ENCODE measurements at places on chromosomes 6 and 20. TPM values are rescaled to one million over a fixed set of nuclear protein-coding genes. Genes with fewer than 3 reads are reported as not detected.

GRCh38 chr20:51493346-51493791, 49.1 kb downstream of the NFATC2 start:
- DNase-seq: no peak

GRCh38 chr6:44920952-44921491, 407.1 kb upstream of the RUNX2 start:
- no peak for DNase-seq

- no peak for DNase-seq
These were observed 290.2 kb downstream of the BTBD3 start for GRCh38 chr20:12207875-12208274.

DNA sequence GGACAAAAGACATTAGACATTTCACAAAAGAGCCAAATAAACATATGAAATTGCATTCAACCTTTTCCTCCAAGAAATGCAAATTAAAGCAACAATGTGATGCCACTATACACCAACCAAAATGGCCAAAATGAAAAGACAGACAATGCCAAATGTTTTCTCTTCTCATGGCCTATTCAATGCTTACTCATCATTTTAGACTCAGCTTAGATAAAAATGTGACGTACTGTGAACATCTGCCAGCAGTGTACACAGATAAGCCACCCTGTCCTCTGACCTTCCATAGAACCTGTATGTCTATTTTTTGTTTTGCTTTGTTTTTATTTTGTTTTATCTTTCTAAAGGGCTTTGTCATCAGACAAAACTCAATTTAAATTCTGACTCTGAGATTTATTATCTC, 385.2 kb downstream of the FRK start:
- DNase-seq: no peak

GRCh38 chr20:13426870-13427269, 205.8 kb downstream of the ISM1 start:
- DNase-seq: no peak

GRCh38 chr6:69019832-69020231, 384.8 kb downstream of the ADGRB3 start:
- no peak for DNase-seq

DNA sequence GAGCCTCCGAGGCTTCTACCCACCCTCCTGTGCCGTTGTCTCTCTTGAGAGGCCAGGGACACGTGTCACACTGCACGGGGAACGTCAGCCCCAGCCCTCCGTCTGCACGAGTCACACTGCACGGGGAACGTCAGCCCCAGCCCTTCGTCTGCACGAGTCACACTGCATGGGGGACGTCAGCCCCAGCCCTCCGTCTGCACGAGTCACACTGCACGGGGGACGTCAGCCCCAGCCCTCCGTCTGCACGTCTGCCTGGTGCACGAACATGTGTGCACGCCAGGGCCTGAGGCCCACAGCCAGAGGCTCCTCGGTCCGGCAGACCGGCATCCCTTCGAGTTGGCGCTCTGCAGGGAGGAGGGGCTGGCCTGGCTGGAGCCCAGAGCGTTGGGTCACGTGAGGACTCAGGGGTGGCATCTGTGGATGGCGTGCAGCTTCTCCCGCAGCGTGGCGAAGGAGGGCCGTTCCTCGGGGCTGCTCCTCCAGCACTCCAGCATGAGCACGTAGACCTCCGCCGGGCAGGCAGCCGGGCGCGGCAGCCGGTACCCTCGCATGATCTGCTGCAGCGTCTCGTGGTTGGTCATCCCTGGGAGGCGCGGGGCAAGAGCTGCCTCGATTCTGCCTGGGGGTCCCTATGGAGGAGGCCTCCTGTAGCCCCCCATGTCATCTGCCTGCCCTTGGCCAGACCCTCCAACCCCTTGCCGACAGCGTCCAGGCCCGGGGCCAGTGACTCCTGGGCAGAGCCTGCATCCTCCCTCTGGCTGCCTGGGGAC, 3.4 kb upstream of the PTK6 start:
- DNase-seq: peak; percentile 55

- DNase-seq: no peak
These were observed 30.7 kb downstream of the CDH22 start for GRCh38 chr20:46277602-46278001.

- DNase-seq: no peak
These were observed 149.1 kb downstream of the ZNF217 start for GRCh38 chr20:53444401-53445149.

DNA sequence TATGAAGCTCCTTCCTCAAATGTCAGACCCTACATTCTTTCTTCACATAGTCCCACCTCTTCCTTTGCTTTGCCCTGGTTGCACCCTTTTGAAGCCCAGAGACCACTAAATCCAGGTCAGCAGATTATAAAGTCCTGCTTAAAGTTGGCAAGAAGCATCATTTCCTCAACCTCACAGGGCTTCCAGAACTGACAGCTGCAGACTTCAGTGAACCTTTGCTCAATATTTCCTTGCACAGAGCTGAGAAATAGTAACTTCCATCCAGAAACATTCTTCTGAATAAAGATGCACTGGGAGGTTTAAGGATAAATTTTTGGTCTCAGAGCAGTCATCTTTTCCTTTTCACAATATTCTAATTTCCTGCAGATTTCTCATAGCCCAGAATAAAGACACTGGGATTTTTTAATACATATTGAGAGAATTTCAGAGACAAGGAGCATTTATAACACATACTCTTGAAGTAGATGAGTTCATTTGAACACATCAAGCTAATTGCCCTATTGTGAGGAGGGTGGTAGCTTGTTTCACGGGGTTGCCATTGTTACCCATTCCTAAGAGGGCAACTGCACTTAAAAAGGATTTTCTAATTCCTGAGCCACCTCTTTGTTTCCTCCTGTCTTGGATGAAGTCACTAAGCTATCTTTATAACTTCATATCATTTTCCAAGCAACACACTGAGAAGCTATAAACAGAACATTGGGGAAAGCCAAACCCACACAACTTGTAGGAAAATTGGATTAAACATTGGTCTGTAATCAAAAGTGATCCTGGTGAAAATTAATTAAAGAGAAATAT, 150.2 kb upstream of the PLN start:
- no peak for DNase-seq

DNA sequence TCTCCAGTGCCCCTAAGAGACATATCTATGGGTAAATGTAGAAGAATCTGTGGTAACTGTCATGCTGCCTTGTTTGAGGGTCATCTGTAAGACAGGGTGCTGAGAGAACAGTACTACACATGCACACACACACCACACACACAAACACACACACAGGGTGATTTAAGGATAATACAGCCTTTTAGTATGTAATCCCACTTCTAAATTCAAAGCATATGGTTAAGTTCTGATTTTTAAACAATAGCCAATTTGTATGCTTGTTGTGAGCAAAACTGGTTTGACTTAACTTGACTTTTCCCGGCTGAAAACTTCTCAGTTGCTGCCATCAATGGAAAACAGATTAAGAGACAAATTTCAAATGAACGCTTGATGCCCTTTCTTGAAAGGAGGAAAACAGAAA, 241.8 kb downstream of the ADGRG6 start:
- no peak for DNase-seq

DNA sequence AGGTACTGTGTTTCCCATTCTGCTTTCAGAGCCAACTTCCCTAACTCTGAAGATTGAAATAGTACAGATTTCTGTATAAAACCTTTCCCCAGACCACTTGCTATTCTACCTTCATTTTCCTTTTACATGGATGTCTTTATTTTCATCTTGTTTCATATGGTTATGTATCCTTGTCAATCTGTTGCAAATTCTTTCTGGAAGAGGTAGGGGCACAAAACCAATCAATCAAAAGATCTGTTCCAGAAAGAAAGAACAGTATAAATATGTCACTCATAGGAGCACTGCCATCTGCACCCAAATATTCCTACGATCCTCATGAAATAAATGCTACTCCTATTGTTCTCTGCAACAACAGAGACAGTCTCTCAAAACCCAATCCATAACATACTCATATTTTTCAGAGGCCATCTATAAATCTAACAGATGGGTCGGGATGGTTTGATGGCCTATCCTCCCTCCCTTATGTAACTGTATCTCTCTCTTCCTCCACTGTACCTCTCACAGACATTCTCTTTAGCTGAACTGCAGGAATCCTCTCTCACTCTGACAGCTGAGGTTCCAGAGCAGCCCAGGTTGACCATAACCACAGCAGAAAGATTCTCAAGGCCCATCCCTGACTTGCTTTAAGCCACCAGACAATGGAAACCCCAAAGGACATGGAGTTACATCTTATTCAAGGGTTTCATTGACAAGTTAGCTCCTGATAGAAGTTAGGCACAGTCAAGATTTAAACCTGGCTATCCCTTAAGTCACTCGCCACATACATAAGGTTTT, 112.8 kb downstream of the ZMYND8 start:
- no peak for DNase-seq

- no peak for DNase-seq
These were observed 14.2 kb downstream of the OR2A4 start for GRCh38 chr6:131687022-131687421.

DNA sequence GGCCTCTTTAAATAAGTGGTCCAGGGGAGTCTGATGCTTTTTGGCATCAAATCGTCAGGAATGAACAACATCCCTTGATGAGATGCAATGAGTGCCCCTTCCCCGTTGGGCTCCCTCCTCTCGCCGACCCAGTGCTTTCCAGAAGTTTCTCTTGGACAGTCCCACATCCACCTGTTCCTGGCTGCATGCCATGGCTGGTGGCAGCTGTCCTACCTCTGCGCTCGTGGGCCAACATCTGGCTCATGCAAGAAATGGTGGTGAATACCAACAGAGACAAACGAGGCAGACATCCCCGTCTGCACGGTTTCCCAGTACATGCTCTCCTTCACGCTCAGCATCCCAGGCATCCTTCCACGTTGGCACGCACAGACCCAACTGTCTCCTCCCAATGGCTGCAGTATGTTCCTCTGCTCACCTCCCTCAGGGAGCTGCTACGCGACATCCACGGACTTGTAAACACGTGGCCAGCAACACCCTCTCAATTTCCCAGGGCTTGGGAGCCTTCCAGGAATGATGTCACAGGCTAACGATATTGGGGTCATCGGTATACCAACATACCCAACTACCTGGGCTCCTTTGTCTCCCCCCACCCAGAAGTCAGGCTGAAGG, 37.5 kb downstream of the PPP1R3G start:
- no peak for DNase-seq

- DNase-seq: no peak
These were observed 39.7 kb upstream of the PPP1R3G start for GRCh38 chr6:5045416-5045815.

- no peak for DNase-seq
These were observed 64.4 kb downstream of the TULP4 start for GRCh38 chr6:158376631-158377081.

DNA sequence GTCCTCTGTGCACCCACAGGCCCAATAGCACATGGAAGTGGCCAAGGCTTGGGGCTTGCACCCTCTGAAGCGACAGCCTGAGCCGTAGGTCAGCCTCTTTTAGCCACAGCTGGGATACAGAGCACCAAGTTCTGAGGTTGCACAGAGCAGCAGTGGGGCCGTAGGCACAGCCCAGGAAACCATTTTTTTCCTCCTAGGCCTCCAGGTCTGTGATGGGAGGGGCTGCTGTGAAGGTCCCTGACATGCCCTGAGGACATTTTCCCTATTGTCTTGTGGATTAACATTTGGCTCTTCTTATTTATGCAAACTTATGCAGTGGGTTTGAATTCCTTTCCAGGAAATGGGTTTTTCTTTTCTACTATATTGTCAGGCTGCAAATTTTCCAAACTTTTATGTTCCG, 878.7 kb upstream of the MAN1A1 start:
- DNase-seq: no peak

DNA sequence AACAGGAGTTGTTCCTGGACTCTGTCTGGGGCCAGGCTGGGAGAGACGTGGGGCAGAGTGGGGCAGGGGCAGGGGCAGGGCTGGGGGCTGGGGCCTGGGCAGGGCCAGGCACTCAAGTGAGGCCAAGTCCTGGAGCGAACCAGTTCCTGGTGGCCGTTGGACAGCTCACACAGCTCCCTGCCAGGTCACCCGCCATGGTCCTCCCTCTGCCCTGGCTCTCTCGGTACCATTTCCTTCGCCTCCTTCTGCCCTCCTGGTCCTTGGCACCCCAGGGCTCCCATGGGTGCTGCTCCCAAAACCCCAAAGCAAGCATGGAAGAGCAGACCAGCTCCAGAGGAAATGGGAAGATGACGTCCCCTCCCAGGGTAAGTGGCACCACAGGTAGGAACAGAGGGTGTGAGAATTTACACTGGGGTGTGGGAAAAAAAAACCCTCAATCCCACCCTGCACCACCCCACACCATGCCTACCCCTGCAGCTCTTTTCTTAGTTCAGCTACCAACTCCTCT, at the start of gene MCCD1:
Gene MCCD1, plus strand, starts transcription at position 142 of the 508 bp plus-strand sequence. Its CDS starts 53 bp downstream, at position 195.
- DNase-seq: no peak

DNA sequence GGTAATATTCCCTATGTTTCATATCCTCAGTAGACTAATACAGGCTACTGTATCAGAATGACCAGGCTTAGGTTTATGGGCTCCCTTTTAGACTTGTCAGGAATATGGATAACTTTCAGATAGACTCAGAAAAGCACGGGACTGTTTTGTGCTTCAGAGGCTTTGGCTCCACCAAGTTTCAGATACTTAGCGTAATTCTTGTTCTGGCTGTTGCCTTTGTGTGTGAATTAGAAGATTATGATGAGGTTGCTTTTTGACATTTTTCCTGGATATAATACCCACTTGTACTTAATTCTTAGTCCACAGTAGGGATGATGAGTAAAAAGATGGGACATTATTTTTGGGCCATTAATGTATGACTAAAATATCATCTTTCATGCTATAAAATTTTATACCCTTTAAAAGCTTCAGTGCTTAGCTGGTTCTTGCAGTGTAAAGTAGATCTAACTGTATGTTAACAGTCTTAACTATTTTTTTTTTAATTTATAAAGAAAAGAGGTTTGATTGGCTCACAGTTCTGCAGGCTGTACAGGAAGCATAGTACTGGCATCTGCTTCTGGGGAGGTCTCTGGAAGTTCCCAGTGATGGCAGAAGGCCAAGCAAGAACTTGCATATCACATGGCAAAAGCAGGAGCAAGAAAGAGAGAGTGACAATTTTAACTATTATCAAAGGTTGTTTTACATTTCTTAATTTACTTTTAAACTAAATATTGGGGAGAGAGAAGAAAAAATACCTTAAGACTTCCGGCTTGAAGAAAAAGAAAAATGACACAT, 120.7 kb downstream of the ZFAND3 start:
- no peak for DNase-seq

Gene THBD
- total RNA-seq: 13.1 TPM

Gene CST2
- total RNA-seq: not detected

Gene ERMARD
- total RNA-seq: 9.4 TPM

Gene FAM209B
- total RNA-seq: not detected

Gene DEFB124
- not detected for total RNA-seq

Gene APCDD1L
- 0.25 TPM for total RNA-seq

Gene PLN
- 2,753 TPM for total RNA-seq

Gene CDSN
- not detected for total RNA-seq

Gene BCKDHB
- 24.3 TPM for total RNA-seq

Gene SMLR1
- total RNA-seq: not detected

Data from left ventricle myocardium superior (tissue), 1 donor.